Activated CD4-positive, alpha-beta T cell treated with anti-CD3 and anti-CD28 coated beads, Interleukin-2, amount 10 ng/mL, durations not matched to agents 7 days and 5 days (primary cell): ENCODE measurements at places on chromosomes 6 and 20.

GRCh38 chr20:35517125-35517524 lies 12.3 kb downstream of the C20orf173 start:
- no peaks in the 10 kb centered on the region for H3K4me1 ChIP-seq
- no peak overlapping the region for H3K4me3 ChIP-seq
- no peak overlapping the region for H3K27ac ChIP-seq
- DNase-seq: no peak
- H3K27me3 ChIP-seq: no peaks in the 10 kb centered on the region

GRCh38 chr6:26309731-26310142 lies 55.3 kb upstream of the BTN3A2 start:
- H3K4me1 ChIP-seq: peaks cover 68% of the 10 kb centered on the region
- H3K36me3 ChIP-seq: no peaks in the 10 kb centered on the region
- no peaks in the 10 kb centered on the region for H3K27me3 ChIP-seq
- DNase-seq: no peak
- peak overlapping the region; percentile 2 for H3K27ac ChIP-seq

DNA sequence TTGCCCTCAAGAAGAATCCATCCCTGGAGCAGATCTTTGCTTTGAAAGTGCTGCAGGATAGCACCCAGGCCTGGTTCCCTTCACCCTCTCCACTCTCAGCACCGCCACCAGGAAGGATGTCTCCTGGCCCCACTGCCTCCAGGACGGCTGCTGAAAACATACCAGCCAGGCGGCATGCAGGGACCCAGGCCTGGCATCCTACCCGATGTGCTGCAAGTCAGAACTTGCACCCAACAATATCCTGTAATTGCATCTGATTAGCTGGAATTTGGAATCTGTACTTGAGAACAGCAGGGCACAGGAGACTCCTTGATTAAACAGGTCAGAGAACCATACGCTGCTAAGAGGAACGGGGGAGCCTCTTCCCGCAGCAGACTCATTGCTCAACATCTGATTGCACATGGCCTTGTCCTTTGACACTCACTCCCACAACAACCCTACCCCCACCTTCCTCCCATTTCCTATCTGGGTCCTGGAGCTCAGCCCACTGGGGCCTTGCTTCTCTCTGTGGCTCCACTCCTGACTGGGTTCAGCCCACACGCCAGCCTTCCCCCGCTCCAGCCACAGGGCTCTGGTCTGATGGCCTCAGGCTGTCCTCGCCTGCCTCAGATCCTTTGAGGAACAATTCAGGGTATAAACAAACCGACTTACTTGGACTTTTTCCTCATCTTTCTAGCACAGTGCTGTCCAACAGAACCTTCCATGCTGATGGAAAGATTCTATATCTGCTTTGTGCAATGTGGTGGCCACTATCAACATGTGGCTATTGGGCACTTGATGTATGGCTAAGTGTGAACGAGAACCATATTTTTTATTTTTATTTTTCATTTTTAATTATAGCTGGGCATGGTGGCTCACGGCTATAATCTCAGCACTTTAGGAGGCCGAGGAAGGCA lies 78.0 kb downstream of the FGD2 start:
- no peaks in the 10 kb centered on the region for H3K36me3 ChIP-seq
- H3K27ac ChIP-seq: peak overlapping the region; percentile 2
- no peak for DNase-seq
- H3K4me3 ChIP-seq: no peak overlapping the region

DNA sequence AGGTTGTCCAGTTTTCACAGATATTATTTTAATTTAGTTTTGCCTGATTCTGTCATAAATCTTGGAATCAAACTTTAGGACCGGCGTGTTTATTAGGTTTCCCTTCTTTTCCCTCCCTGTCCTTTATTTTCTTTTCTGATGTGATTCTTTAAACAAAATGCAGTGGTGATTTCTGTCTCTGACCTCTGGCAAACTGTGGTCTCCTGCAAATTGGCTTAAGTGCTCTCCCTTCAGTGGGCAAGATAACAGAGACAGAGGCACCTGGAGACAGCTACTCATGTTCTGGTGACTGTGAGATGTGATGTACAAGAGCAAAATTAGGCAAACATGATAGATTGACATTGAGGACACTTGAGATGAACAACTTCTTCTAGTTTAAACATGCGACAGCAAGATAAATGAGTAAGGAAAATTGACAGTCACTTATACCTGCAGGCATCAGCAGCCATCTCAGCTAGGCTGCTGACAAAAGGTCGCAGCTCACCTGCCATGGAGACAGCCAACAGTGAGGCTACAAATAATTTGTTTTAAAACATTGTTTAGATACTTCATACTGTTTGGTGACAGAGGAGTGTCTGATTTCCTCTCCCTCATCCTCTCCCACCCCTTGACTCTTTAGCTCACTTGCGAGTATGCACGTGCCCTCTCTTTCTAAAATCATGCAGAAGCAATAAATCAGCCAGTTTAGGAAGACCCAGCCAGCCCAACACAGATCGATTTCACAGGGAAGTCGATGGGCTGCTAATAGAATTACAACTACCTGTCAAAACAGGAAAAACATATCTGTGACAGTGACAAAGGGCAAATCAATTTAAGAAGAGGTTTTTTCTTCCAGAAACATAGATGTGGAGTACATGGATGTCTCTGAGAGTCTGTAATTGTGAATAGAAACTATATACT lies 63.4 kb upstream of the MAP3K7 start:
- no peak overlapping the region for H3K4me3 ChIP-seq
- H3K27ac ChIP-seq: no peak overlapping the region
- H3K4me1 ChIP-seq: no peaks in the 10 kb centered on the region
- no peak for DNase-seq
- no peaks in the 10 kb centered on the region for H3K36me3 ChIP-seq

- no peak overlapping the region for H3K4me3 ChIP-seq
- peak overlapping the region; percentile 65 for H3K27ac ChIP-seq
- DNase-seq: no peak
- H3K4me1 ChIP-seq: peaks cover 55% of the 10 kb centered on the region
- peaks cover 20% of the 10 kb centered on the region for H3K36me3 ChIP-seq
Observed at GRCh38 chr6:149077208-149077607, 240.3 kb upstream of the TAB2 start.

DNA sequence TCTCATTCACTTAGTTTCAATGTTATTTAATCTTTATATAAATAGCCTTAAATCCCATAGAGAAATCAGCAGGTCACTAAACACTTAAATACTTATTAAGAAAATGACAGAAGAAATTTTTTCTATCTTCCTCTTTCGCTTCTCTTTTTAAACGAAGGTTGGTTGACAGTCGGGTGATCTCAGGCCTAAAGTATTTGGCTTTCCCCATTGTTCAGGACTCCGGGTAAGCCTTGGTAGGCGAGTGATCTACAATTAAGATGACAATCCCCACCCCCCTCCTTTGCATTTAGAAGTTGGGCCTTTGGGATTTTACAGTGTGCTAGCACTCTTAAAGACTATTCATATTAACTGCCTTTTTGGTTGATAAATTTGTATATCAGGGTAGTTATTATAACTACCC lies 19.7 kb upstream of the UTRN start:
- H3K27ac ChIP-seq: no peak overlapping the region
- H3K4me3 ChIP-seq: no peak overlapping the region
- peaks cover 2% of the 10 kb centered on the region for H3K27me3 ChIP-seq
- no peaks in the 10 kb centered on the region for H3K4me1 ChIP-seq
- DNase-seq: no peak

GRCh38 chr6:170098428-170099170 lies 192.3 kb downstream of the DLL1 start:
- peaks cover 6% of the 10 kb centered on the region for H3K27me3 ChIP-seq
- DNase-seq: no peak

DNA sequence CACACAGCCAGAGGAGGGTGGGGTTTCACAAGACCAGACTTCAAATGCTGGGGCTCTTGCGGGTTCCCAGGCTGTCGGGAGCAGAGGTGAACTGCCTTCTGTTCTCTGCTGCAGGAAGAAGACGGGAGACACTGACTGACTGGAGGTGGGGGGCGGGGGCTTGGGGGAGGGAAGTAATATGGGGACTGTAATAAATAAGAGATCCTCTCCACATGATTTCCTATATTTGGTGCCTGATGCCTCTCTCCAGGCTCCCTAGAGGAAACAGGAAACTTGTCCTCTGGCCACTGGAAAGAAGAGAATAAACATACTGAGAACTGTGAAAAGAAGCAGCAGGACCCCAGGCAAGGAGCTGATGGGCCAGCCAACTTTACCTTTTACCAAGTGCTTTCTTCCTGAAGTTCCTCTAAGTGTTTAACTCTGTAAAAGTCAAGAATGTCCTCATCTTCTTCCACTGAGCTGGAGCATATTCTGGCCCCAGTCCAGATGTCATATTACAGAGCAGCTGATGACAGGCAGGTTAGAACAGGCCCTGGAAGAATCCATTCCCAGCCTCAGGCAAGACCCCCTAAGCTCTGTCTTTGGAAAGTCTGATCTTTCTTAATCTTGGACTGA lies 33.2 kb upstream of the ADGRF5 start:
- no peaks in the 10 kb centered on the region for H3K4me1 ChIP-seq
- no peak overlapping the region for H3K27ac ChIP-seq
- H3K4me3 ChIP-seq: no peak overlapping the region

- H3K4me1 ChIP-seq: peaks cover 43% of the 10 kb centered on the region
- DNase-seq: no peak
- peaks cover 25% of the 10 kb centered on the region for H3K36me3 ChIP-seq
- H3K27me3 ChIP-seq: no peaks in the 10 kb centered on the region
- H3K27ac ChIP-seq: peak overlapping the region; percentile 100
- peak overlapping the region; percentile 94 for H3K4me3 ChIP-seq
Observed at GRCh38 chr6:118890997-118891790, 2.8 kb upstream of the ASF1A start.

DNA sequence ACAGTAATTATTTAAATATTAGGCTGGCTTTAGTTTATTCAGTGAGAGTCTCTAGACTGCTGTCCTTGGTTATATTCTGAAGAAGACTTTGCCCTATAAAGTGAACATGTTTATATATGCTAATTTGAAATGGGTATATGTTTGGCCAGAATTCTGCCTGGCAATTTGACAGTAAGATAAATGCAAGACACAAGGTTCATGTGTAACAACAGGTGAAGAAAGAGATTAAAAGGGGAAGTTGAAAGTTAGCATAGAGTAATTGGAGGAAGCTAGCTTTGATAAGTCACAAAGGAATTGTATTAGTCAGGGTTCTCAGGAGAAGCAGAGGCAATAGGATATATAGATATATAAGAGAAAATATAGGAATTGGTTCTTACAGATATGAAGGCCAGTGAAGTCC lies 191.4 kb downstream of the CENPW start:
- no peak for DNase-seq
- no peak overlapping the region for H3K4me3 ChIP-seq
- no peaks in the 10 kb centered on the region for H3K36me3 ChIP-seq
- no peaks in the 10 kb centered on the region for H3K27me3 ChIP-seq

DNA sequence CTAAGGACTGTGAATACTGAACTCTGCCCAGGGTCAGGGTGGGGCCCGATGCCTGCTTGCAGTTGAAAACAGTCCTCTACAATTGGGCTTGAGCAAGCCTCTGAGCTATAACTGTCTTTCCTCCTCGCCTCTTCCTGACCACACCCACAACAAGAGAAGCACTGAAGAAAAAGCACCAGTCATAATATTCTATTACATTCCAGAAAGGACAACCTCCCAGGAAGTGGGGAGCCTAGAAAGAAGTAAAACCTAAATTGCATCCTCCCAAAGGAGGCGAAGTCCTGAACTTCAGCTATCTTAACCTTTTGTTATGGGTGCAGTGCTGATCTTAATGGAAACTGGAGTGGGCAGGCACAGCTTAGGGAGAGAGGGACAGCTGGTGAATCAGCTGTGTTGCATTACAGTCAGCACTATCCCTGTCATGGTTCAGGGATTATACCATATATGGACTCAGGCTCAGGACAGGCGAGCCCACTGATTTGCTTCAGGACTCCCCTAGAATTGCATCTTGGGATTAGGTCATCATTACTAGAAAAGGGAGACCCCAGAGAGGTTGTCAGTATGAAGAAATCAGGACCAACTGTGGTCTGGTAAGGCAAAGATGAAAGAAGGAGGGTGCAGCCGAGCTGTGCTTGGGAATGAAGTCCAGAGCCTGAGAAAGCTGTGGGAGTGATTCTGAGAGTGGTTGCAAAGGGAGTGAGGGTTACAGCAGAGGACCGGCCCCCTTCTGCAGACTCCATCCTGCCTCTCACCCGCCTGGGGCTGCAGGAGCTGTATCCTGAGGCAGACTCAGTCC lies 18.3 kb upstream of the TRAM2 start:
- no peak overlapping the region for H3K4me3 ChIP-seq
- H3K27me3 ChIP-seq: peaks cover 2% of the 10 kb centered on the region
- H3K36me3 ChIP-seq: no peaks in the 10 kb centered on the region
- H3K27ac ChIP-seq: no peak overlapping the region
- peaks cover 24% of the 10 kb centered on the region for H3K4me1 ChIP-seq

GRCh38 chr6:20965276-20965675 lies 431.0 kb downstream of the CDKAL1 start:
- H3K27ac ChIP-seq: no peak overlapping the region
- no peaks in the 10 kb centered on the region for H3K27me3 ChIP-seq
- no peaks in the 10 kb centered on the region for H3K4me1 ChIP-seq
- no peak for DNase-seq

GRCh38 chr6:90496258-90497016 lies 90.4 kb downstream of the MAP3K7 start:
- no peak overlapping the region for H3K27ac ChIP-seq
- DNase-seq: no peak
- H3K27me3 ChIP-seq: peaks cover 26% of the 10 kb centered on the region
- H3K4me3 ChIP-seq: no peak overlapping the region

DNA sequence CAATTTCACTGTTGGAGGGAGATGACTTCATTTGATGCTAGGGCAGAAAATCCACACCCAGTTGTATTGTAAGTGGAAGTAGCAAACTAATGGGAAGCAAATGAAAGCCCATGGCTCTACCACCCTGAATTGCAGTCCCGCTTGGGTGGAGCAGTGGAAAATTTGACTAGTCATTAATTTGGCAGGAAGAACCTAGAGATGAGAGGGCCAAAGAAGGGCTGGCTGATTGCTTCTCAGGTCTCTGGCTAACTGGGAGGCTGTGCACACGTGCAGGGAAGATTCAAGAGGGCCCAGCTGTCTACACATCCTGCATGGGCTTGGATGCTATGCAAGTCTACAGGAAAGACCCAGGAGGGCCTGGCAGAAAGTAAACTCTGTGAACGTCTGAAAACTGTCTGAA lies 466.2 kb downstream of the TFAP2A start:
- no peak overlapping the region for H3K4me3 ChIP-seq
- no peak overlapping the region for H3K27ac ChIP-seq
- no peaks in the 10 kb centered on the region for H3K36me3 ChIP-seq
- no peak for DNase-seq
- H3K27me3 ChIP-seq: no peaks in the 10 kb centered on the region

- no peak for DNase-seq
- H3K4me3 ChIP-seq: no peak overlapping the region
- H3K27me3 ChIP-seq: no peaks in the 10 kb centered on the region
- peaks cover 40% of the 10 kb centered on the region for H3K4me1 ChIP-seq
- H3K27ac ChIP-seq: no peak overlapping the region
Observed at GRCh38 chr6:452301-453067, 60.9 kb downstream of the IRF4 start.

DNA sequence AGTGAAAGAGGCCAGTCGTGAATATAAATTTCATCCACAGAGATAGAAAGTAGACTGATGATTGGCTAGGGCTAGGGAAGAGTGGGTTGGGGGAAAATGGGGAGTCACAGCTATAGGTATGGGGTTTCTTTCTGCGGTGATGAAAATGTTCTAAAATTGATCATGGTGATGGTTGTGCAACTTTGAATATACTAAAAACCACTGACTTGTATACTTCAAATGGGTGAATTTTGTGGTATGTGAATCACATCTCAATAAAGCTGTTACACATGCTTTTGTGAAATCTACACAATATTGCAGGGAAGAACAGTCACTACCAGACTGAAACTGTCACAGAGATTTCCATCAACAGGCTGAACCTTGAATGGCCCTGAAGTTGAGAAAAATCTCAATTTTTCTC lies 61.5 kb downstream of the LYRM4 start:
- H3K27ac ChIP-seq: no peak overlapping the region
- H3K4me3 ChIP-seq: no peak overlapping the region
- no peaks in the 10 kb centered on the region for H3K27me3 ChIP-seq
- no peak for DNase-seq
- H3K4me1 ChIP-seq: peaks cover 4% of the 10 kb centered on the region
